ENCODE measurements at places on chromosomes 12 and 14.

GRCh38 chr12:11598900-11599299, 50.6 kb upstream of the ETV6 start:
- DNase-seq, result no peak

GRCh38 chr12:83181074-83181473, 494.4 kb downstream of the TMTC2 start:
- no peak for DNase-seq

- DNase-seq, result no peak
Measured at GRCh38 chr12:130104571-130105106, 57.6 kb upstream of the FZD10 start.

- no peak for DNase-seq
Measured at GRCh38 chr12:32773691-32774090, 18.0 kb upstream of the YARS2 start.

DNA sequence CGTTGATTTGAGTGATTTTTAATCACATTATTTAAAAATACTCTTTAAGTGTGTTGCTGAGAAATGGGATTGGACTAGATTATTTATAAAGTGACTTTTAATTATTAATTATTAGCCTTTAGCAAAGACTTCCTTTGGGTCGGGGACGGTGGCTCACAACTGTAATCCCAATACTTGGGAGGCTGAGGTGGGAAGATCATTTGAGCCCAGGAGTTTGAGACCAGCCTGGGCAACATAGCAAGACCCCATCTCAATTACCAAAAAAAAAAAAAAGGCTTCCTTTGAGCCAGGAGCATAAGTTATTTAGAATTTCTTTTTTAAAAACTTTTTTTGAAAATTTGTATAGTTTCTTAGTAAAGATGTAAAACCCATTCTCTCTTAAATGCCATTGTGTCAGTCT, 8.8 kb downstream of the CHURC1 start:
- no peak for DNase-seq
